ENCODE measurements at places on chromosomes 13 and 19. TPM values are rescaled to one million over a fixed set of nuclear protein-coding genes. Genes with fewer than 3 reads are reported as not detected.

DNA sequence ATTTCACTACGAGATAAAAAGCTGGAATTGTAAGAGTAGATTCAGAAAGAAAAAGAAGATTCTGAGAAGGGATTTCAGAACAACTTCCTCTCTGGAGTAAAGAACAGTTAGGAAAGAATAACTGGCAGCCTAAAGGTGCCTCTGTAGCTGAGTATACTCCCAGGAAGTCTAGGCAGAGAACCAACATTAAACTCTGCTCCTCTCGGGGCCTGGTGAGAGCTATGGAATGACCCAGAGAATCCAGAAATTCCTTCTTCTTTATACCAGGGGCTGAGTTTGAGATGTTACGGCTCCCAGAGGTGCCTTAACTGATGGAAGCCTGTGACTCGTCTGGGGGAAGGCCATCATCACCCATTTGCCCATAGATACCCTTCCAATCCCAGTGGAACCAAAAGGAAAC is 39.1 kb downstream of the FAM216B start:
- peak overlapping the region; percentile 20 for H3K27ac ChIP-seq
- no peak overlapping the region for H3K4me3 ChIP-seq
- peaks cover 2% of the 10 kb centered on the region for H3K36me3 ChIP-seq
- H3K4me1 ChIP-seq: peaks cover 18% of the 10 kb centered on the region

DNA sequence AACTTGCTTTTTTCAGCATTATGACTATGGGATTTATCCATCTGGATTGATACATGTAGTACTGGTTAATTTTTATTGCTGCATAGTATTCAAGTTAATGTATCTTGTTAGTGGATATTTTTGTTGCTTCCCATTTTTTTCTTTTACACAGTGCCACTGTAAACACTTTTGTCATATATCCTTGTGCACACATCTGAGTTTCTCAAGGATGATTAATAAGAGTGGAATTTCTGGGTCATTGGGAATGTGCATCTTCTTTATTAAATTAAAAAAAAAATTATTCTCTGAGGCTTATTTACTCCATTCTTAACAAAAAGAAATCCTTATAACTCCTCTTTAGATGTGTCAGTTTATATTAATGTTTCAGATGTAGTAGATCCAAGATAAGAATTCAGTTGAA is 27.3 kb downstream of the B3GLCT start:
- DNase-seq: no peak
- no peaks in the 10 kb centered on the region for H3K36me3 ChIP-seq
- peak overlapping the region; percentile 27 for H3K27ac ChIP-seq
- H3K4me1 ChIP-seq: peaks cover 10% of the 10 kb centered on the region
- H3K27me3 ChIP-seq: no peaks in the 10 kb centered on the region

DNA sequence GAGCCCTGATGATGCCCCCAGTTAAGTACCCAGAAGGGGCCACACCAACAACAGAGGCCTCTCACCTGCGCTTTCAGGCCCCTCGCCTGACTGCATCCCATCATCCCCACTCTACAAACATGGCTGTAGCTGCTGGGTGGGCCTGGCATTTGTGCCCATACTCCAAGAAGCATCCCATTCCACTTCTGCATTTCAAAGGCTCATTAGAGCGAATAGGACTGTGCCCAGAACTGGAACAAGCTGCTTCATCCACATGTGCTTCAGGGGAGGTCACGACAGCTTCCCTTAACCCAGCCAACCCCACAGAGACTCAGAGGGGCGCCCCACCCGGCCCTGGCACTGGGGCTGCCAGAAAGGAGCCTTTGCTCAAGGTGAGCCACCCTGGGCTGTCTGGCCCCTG is 156.9 kb downstream of the SIPA1L3 start:
- no peak overlapping the region for H3K4me3 ChIP-seq
- no peaks in the 10 kb centered on the region for H3K27me3 ChIP-seq
- H3K36me3 ChIP-seq: no peaks in the 10 kb centered on the region
- peak overlapping the region; percentile 42 for H3K27ac ChIP-seq

The TJP3 gene
- not detected for total RNA-seq

Measured in chondrocyte (in vitro differentiated cells).